ENCODE measurements at places on chromosomes 12 and 14. TPM values are rescaled to one million over a fixed set of nuclear protein-coding genes. Genes with fewer than 3 reads are reported as not detected.

TAS2R30 gene
- 1.1 TPM for total RNA-seq

DNA sequence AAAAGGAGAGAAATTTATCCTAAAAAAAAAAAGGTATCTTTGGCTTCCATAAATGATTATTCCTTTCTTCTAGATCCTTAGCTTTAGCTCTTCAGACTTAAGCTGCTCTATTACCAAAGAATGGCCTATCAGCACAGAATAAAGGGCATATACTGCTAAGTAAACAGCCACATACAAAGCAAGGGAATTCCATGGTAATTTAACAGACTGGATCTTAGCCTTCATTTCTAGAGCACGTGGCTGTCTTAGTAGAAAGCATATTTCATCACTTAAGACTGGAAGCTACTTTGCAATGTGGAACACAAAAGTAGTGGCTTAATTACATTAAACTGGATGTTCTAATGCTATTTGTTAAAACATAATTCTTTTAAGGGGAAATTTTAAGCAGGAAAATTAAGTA, 23.1 kb downstream of the TMED10 start:
- ATAC-seq, result no peak

DNA sequence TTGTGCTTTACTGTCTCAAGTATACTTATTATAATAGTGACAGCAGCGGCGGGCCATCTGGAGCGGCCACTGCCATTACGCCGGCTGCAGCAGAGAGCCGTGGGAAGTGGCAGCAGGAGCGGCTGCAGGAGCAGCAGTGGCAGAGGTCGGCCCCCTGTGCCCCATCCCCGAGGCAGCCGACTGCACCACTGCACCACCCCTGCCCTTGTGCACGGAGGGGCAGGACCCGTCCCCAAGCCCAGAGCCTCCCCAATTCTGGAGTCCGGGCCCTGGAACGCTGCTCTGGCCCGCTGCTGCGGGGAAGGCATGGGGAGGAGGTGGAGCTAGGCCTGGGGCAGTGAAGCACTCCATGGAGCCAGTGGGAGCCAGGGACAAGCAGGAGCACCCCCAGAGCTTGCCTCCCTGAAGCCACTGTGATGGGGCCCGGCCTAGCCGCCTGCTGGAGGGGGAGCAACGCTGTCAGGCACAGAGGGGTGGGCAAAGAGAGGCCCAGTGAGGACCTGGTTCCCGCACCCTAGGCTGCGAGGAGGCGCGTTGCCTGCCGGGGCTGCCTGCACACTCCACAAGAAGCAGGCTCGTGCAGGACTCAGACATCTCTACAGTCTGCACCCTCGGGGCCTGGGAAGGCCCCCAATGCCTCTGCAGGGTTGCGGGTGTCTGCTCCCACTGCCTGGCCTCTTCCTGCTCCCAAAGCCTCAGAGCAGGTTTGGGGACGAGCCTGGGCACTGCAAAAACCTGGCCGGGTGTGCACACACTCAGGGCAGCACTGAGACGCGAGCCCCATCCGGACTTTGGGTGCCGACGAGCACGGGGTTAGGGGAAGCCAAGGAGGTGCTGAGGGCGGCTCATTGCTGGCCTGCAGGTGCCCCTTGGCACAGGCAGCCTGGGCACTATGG, 74.2 kb upstream of the RASSF8 start:
- no peak for ATAC-seq

FAM186B gene
- total RNA-seq, result 0.36 TPM
